ENCODE measurements at places on chromosomes 12 and 14.

DNA sequence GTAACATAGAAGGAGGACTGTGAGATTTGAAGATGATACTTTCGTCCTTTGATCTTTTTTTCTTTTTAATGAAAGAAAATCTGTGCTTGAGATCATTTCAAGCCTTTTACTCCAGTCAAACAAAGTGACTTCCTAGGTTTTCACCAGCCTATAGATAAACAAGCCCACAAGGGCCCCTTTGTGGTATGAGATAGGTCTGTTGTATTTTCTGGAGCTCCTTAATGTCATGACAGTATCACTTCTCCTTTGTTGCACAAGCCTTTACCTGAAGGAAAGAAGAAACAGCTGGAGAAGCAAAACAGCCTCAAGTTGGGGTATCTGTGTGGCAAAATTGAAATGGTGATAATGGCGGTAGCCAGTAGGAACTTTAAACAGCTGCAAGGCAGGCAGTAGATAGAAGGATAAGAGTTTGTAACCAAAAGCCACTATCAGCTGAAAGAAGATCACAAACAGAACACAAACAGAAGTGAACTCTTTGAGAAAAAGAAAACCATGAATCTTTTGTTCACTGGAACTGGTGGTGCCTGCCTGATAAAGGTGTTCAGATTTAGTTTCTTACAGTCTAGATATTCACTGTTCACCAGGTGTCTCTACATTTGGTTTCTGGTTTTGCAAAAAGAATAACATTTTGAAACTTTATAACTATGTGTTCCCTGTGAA is 96.8 kb downstream of the LGR5 start:
- DNase-seq: no peak

- no peak for DNase-seq
These were observed 176.5 kb downstream of the CEP128 start for GRCh38 chr14:80764921-80765507.

GRCh38 chr12:28570811-28571210 is 380.6 kb downstream of the CCDC91 start:
- no peak for DNase-seq

DNA sequence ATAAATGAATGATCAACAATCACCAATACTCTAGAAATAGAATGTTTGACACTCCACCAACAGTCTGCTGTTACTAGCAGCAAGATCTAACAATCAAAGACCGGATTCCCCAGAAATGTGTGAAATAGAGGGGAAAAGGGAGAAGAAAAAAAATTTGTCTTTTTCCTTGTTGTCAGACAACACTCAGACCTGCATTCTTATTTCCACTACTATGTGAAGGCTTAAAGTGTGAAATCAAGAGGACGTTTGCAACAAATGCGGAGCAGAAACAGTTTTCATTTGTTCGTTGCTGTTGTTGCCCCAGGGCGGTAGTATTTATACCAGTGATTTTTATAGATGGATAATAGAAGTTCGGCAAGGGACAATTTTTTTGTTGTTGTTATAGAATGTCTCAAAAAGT is 9.2 kb downstream of the NKX2-1 start:
- no peak for DNase-seq

Measured in right cardiac atrium (tissue), 5 donors.